ENCODE measurements at places on chromosomes 2 and 18.

- DNase-seq, result no peak
Measured at GRCh38 chr2:220682616-220683015, 889.5 kb downstream of the EPHA4 start.

DNA sequence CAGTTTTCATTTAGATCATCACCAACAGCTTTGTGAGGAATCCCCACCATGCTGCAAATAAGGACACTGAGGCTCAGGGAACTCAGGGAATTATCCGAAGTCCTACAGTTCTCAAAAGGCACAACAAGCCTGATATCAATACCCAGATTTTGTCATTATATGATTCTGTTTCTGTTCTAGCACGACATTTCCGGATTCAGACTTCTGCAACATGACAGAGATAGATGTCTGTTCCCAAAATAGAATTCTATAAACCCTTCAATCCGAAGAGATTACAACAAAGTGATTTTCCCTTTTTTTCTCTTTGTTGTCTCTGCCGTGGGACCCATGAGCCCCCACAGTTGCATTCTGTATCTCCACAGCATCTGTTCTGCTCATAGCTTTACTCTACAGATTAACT is 72.0 kb downstream of the DOCK10 start:
- DNase-seq, result no peak

GRCh38 chr2:36973320-36973719 is 7.0 kb upstream of the STRN start:
- no peak for DNase-seq

DNA sequence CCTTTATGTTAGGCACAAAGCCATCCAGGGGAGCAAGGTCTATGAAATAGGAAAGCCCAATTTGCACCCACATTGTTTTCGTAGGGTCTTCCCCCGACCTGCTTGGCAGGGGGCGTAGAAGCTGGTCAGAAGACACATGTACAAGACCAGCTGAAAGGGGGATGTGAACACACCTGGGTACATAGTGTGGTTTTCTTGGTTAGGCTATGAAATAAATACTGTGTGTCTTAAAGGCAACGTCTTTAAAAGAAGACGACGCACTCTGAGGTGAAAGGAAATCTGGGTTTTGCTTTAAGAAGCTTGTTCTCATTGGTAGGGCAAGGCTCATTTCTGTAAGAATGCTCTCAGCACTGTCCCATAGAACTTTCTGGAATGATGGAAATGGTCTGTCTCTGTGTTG is 60.0 kb upstream of the KLF7 start:
- DNase-seq, result no peak

DNA sequence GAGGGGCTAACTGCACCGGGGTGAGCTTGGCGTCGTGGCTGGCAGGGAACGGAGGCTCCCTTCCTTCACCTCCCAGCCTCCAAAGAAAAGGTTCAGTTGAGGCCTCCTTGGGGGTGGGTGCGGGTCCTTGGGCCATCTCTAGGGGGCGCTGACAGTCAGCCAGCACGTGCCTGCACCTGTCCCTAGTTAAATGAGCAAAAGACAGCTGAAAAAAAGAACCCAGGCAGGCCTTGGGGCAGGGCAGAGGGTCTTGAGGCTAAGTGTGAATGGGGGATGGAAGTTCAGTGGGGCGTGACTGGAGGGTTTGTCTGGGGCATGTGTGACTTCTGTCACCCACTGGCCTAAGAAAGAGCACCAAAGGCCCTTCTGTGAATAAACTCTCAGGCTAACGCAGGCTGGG is 56.4 kb downstream of the ZFP36L2 start:
- peak; percentile 70 for DNase-seq

GRCh38 chr18:13378150-13378549 is 159.6 kb downstream of the LDLRAD4 start:
- DNase-seq, result no peak

DNA sequence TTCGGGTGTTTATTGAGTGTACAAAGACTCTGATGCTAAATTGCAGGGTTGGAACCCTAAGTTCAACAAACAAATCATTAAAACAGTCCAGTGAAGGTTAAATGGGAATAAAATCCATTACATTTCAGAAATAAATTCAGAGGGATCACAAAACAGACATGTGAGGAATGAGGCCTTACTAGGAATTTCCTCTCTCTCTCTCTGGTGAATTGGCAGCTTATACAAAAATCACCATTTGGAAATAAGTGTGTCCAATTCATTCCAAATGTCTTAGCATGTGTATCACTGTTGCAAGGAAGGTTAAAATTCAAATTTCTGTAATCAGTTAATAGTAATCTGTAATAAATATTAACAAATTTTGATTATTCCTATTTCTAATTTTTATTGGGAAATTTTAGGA is 228.6 kb upstream of the PXDN start:
- DNase-seq, result no peak

GRCh38 chr2:234189786-234190300 is 139.3 kb downstream of the SPP2 start:
- no peak for DNase-seq

GRCh38 chr2:19228715-19229114 is 129.7 kb downstream of the OSR1 start:
- DNase-seq, result peak; percentile 86

DNA sequence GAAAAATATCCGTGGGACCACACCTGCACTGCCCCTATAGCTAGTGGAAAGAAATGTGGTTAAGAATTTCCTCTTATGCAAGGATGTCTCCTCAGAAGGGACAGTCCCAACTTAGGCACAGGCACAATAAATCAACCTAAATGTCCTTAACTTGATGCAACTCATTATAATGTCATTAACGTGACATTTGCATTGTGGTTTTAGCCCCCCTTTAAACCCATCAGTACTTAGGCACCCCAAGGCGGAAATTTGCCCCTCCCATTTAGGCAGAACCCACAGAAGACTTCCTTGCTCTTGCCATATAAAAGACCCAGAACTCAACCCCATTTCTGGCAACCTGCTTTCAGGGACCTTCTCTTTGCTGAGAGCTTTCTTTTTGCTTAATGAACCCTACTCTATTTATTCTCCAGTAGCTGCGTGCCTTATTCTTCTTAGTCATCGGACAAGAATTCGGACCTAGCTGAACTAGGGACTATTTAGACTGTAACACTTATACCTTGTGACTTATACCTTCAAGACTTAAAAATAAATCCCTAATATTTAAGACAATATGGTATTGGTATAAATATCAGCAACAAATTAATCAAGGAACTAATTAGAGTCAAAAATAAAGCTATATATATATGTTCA is 1281.6 kb upstream of the TMEFF2 start:
- DNase-seq, result no peak

GRCh38 chr2:160043265-160043664 is 19.1 kb downstream of the PLA2R1 start:
- no peak for DNase-seq

- DNase-seq, result no peak
Measured at GRCh38 chr2:8488001-8488738, 193.7 kb upstream of the ID2 start.

DNA sequence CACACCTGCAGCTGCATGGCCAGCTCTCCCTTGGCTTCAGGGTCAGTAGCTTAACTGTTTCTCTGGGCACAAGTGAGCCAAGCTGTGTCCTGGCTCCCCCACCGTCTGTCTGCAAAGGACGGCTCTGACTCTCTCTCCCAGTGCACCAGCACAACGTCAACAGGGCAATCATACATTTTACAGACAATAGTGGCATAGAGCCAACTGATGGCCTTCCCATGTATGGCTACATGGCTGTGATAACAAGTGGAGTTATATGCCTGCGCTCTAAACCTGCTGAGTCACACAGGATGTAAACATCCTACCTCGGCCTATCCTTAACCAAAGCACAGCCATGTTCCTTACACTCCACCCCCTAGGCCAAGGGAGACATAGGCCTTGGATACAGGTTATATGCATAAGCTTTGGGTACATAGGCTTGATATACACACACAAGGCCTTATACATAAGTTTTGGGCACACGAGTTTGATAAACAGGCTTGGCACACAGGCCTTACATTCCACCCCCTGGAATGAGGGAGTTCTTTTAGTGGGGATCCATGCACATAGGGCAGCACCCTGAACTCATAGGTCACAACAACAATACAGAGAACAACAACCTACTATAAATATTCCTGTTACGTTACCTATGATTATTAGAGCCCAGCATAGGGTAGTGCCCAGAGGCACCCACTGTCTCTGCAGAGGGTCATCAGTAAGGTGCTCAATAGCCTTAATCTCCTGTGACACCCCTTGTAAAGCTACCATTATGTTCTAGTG is 17.7 kb downstream of the PHOSPHO2 start:
- no peak for DNase-seq

GRCh38 chr2:241629762-241630435 is 7.1 kb downstream of the THAP4 start:
- no peak for DNase-seq

GRCh38 chr2:171551836-171552235 is 29.6 kb downstream of the CYBRD1 start:
- no peak for DNase-seq

- DNase-seq, result no peak
Measured at GRCh38 chr2:191333911-191334357, 88.7 kb downstream of the MYO1B start.

GRCh38 chr2:61969376-61969775 is 63.9 kb downstream of the COMMD1 start:
- DNase-seq, result no peak

GRCh38 chr18:3214855-3215637 is 4.7 kb downstream of the MYOM1 start:
- no peak for DNase-seq

GRCh38 chr2:154620471-154620870 is 78.0 kb upstream of the KCNJ3 start:
- DNase-seq, result no peak

DNA sequence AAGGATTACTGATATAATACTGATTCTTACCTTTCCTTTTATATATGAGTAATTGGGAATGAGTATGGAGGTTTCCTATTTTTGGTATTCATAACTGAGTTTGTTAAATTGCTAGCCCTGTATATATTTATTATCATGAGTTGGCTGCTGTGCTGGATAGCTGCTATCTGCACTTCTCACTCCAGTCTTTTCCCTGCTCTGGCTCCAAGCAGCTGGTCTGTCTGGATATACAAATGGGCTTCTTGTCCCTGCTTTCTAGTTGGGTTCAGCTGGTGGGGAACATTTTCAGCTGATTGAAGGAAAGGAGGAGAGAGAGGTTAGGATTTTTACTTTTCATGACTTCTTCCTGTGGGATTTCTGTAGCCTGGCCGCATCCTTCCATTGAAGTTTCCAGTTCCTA is 41.2 kb downstream of the AGFG1 start:
- no peak for DNase-seq

DNA sequence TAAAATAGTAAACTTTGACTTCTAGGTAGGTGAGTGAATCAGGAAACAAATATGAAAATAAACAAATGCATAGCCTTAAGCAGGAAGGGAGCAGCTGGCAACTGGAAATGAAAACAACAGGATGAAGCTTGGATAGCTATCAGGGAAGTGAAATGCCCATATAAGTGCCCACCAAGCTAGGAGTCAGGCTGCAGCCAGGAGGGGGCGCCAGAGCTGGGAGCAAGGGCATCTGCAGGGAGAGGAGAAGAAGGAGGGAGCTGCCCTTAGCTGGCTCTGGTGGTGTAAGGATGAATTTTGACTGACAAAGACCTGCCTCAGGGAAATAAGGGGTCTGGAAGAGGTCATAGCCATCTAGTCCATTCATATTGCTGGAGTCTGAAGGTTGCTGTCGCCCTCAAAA is 298.3 kb downstream of the TDRD15 start:
- peak; percentile 81 for DNase-seq

- DNase-seq, result no peak
Measured at GRCh38 chr18:30689216-30689615, 353.3 kb downstream of the DSC3 start.

- no peak for DNase-seq
Measured at GRCh38 chr2:214730800-214731407, 78.6 kb downstream of the BARD1 start.

DNA sequence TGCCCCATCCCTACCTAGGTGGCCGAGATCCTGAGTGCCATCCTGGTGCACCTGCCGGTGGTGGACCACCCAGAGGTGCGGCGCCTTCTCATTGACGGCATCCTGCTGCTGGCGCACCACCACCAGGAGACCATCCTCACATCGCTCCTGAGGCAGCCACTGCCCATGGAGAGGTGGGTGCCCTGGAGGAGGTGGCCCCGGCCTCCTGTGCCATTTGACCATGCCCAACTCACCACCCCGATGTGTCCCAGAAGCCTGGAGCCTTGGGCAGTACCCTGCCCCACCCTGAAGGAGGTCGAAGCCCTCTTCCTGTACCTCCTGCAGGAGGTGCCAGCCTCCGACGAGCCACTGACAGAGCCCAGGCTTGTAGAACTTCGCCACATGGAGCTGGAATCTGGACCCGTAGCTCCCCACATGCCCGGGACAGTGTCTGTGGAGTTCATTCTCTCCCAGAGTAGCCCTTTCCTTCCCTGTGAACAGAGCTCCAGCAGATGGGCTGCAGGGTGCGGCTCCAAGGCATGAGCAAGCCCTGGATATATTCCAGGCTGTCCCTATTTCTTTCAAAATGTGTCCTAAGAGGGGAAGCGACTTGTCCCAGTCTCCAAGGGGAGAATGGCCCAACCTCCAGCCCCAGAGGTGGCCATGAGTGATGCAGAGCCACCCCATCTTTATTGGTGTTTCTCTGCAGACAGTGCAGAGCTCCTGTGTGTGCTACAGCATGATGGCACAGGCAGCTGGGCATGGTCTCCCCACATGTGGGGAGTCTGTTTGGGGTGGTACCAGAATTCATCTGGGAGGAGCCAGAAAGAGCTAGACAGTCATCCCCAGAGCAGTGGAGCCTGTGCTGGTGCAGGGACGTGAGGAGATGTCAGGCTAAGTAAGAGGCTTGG is 34.2 kb downstream of the HJURP start:
- peak; percentile 16 for DNase-seq

GRCh38 chr2:238591732-238592131 is 165.0 kb downstream of the ASB1 start:
- no peak for DNase-seq

GRCh38 chr2:173199294-173199693 is 123.6 kb downstream of the MAP3K20 start:
- DNase-seq, result no peak

Measured in H9 (cell line).